ENCODE measurements at places on chromosomes 7 and 10.

DNA sequence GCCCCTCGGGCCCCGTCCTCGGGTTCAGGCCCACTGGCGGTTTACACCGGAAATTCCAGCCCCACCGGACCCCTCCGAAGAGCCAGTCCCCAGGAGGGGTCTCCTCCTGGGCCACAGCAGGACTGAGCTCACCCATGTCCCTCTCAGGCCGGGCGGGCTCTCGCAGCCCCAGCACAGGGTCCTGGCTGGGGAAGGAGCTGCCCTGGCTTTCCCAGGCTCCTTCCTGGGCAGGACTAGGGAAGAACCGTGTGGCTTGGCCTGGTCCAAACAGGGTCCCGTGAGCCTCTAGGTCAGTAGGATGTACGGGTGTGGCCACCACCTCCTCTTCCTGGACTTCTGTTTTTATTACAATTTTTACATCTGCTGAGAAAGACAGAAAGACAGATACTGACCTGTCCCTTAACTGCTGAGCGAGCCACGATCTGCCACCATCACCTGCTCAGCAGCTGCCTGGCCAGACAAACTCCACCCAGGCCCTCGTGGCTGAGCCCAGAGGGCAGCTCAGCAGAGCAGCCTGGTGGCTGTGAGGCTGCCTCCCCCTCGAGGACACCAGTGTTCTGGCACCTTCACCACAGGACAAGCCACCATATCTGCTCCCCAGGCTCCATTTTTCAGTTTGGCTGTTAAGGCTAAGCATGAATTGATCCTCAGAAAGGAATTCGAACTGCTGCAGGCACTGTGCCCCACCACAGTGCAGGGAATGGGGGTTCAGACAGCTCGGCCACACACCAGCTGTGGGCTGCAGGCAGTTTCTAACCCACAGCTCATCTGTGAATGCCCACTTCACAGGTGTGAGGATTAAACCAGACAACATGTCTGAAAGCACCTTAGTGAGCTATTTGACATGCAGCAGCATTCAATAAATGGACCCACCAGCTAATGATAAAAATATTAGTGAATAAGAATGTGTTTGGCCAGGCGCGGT is 14.5 kb upstream of the ZNF777 start:
- DNase-seq: no peak

- DNase-seq: no peak
Measured at GRCh38 chr10:52011118-52011517, 303.0 kb upstream of the DKK1 start.

DNA sequence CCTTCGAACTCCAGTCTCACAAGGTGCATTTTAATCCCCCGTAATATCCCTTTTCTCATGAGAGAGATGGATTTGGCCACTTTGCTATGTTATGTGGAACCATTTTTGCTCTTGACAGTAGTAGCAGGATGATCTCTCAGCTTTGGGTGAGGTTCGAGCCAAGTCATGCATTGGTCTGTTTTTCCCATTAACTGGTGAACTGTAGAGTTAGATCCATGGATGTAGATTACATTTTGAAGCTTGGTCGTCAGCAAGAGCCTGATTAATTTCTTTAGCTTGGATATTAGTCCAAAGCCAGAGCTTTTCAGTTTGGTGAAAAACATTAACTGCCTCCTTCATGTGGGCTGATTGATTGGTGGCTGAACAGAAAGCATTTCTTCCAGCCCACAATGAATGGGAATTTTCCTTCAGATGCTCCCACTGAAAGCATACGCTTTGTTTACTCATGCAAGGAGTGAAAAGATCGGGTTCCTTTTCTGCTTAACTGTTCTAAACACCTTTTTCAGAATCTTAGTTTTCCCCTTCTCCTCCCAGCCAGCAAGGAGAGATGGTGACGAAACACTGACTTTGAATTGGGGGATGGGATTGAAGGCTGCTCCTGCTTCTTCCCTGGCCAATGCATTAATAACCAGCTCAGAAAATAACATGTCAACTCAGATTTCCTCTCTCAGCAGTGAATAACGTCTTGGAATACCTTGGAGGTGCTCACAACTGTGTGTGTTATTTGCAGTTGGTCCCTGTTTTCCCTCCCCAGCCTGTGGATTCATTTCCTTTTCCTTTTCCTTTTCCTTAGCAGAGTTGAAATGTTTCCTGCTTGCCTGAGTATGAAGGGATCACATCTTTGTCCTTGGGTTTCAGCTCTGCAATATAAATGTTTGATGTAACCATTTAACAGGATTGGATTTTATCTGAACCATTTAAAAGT is 351.8 kb upstream of the FZD8 start:
- DNase-seq: no peak

- DNase-seq: no peak
Measured at GRCh38 chr10:122282253-122282671, 11.2 kb downstream of the BTBD16 start.

DNA sequence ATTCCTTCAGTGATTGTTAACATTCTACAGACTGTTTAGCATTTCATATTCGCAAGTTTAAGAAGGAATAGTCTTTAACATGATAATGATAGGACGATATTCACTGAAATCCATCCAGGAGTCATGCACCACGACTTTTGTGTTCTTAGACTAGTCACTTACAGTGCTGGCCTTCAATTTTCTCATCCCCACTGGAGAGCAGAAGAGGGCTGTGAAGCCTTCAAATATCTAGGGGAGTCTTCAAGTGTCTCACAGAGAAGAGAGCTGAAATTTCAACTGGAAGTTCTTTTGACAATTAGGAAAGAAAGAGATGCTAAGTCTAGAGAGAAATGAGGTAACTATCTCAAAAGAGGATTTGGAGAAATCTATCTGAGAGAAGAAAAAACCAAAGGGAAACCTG is 43.8 kb upstream of the TAS2R16 start:
- no peak for DNase-seq

DNA sequence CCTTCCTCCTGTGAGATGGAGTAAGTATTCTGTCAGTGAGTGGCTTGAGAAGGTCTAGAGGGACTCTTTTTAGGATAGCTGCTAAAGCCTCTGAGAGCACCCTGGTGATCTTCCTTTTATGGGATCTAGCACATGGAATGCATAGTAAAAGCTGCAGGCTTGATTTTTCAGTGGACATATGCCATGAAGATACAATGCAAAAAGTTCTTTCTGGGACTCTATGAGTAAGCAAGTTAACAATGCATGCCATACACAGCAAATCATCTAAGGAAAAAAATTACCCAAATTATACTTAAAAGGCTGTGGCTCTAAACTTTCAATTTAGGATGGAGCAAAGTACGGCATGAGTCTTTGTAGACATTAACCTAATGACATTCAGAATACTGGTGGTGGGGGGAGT is 154.5 kb downstream of the SGMS1 start:
- no peak for DNase-seq

DNA sequence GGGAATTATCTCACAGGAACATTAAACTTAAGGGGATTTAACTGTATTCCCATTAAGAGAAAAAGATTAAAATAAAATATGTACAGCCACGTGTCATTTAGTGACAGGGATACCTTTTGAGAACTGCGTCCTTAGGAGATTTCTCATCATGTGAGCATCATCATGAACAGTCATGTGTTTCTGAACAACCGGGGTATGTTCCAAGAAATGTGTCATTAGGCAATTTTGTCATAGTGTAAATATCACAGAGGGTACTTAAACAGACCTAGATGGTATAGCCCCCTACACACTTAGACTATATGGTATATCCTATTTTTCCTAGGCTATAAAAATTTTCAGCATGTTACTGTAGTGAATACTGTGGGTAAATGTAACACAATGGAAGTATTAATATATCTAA is 840.3 kb downstream of the CNTNAP2 start:
- no peak for DNase-seq

- peak; percentile 39 for DNase-seq
Measured at GRCh38 chr7:149662591-149663095, 110.7 kb downstream of the ZNF467 start.

- no peak for DNase-seq
Measured at GRCh38 chr7:92997152-92997551, 120.6 kb downstream of the SAMD9 start.

DNA sequence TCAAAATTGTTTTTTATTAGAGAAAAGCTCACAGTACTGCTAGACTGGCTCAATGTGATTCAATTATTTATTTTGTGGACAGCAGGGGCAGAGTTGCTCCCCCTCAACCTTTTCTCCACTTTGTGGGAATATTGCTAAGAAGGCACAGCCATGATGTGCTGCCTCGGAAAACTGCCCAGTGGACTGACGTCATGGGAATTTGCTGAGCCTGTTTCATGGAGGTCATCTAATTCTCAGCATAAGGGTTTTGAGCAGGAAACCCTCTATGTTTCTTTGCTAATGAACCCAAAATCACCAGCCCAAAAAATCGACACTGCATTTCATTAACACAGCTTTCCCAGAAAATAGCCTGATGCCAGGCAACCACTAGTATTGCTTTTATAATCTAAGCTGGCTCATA is 228.8 kb upstream of the FAM3C start:
- no peak for DNase-seq

- no peak for DNase-seq
Measured at GRCh38 chr10:74419958-74420375, 268.9 kb downstream of the ADK start.

DNA sequence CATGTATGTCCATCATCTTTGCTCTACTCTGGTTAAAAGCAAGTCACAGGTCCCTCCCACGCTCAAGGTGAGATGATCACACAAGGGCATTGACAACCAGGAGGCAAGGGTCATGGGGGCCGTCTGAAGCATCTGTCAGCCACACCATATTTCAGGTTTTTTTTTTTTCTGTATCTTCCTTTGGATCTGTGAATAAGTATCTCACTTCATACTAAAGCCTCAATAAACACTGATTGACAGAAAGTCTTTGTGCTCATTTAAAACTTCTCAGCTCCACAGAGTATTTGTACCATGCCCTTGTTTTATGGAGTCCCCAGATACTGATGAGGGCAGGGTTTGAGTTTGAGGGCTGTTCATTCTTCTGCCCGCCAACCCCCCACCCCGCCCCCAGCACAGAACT is 45.0 kb downstream of the AUTS2 start:
- no peak for DNase-seq

Measured in stimulated activated CD4-positive, alpha-beta T cell treated with anti-CD3 and anti-CD28 coated beads, Interleukin-15, amount 100 ng/mL, for 1 hour (primary cell).